ENCODE measurements at places on chromosomes 7 and 10.

GRCh38 chr10:72414642-72415041 is 59.9 kb upstream of the DNAJB12 start:
- no peak for DNase-seq

DNA sequence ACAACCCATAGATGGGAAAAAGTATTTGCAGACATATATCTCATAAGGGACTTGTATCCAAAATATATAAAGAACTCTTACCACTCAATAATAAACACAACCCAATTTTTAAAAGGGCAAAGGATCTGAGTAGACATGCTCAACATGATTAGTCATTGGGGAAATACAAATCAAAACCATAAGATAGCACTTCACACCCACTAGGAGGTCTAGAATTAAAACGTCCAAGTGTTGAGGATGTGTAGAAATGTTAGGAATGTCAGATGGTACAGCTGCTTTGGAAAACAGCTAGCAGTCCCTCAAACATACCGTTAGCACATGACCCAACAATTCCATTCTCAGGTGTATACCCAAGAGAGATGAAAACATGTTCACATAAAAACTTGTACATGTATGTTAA is 8.3 kb downstream of the PSTK start:
- no peak for DNase-seq

DNA sequence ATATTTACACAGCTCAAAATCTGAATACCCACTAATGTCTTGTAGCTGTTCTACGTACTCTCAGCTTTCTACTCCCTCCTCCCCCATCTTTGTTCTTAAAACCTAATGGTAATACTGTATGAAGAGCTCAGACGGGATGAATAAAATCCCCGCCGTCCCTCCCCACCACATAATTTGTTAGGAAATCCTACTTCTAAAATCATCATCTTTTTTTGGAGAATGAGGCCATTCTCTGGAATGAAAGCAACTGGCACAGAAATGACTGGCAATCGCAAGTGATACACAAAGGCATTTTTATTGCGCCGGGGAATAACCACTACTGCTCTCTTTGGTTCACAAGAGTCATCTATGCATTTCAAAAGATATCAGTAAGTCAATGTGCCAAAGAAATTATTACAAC is 27.3 kb downstream of the SLC35B4 start:
- DNase-seq: peak; percentile 48

GRCh38 chr7:55382251-55382650 is 17.1 kb downstream of the LANCL2 start:
- DNase-seq: no peak

- no peak for DNase-seq
Measured at GRCh38 chr10:129090618-129091366, 376.2 kb upstream of the MGMT start.

DNA sequence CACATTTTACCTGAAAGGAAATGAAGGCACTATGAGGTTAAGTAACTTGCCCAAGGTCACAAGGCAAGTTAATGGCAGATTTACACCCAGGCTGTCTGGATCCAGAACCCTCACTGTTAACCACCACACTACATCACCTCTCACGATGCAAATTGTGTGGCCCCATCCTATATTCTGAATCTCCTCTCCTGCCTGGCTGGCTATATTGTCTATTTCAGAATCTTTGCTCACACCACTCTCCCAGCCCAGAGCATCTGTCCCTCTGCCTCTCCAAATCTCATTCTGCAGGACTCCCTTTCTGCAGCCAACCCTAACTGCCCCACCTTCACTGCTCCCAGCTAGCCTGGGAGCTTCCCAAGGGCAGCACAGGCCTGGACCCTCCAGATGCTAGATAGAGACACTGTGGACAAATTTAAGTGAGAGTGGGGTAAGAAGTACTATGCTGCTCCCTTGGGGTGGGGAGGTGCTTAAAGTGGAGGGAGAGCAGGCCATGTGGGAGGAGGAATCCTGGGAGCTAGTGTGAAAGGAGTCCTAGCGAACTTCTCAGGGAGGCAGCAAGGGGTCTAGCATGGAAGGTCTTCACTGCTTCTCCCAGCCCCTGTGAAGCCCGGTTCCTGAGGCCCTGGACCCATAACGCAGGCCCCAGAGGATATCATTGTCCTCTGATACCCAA is 786 bp downstream of the CUEDC2 start:
- peak; percentile 55 for DNase-seq

DNA sequence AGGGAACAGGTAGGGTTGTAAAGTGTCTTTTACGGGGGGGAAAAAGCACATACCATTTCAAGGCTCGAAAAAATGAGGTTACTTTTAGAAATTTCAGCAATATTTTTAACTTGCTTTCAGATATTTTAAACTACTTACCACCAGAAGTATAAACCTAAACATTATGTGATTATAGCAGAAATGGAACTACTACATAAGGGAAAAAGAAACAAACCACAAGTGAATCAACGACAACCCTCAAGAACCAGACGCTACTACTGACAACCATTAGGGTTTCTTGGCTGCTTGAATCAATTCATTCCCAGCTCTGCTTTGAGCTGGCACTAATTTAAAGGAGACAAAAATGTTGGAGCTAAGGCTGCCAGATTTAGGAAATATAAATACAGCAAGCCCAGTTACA is 80.1 kb downstream of the ZFAND4 start:
- no peak for DNase-seq

DNA sequence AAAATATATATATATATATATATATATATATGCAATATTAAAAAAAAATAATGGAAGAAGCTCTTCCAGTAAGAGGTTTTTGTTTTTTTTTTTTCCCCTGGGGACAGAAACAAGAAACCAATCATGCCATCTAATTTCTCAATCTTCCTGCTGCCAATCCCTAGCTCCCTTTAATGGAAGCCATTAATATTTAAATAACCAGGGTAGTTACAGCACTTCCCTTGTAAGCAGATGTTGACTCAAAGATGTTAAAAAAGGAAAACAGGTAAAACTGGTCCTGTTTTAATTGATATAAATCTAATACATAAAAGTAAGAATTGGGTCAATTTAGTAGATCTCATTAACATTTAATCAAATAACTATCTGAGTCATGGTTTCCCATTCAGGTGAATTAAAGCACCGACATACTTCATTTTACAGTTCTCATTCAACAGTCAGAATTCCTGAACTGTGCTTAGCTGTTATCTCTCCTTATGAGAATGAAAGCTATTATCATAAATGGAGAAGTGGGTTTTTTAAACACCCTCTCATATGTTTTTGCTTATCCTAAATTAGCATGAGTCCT is 22.6 kb downstream of the CPVL start:
- no peak for DNase-seq

- DNase-seq: no peak
Measured at GRCh38 chr7:137853053-137853452, 6.3 kb upstream of the DGKI start.

DNA sequence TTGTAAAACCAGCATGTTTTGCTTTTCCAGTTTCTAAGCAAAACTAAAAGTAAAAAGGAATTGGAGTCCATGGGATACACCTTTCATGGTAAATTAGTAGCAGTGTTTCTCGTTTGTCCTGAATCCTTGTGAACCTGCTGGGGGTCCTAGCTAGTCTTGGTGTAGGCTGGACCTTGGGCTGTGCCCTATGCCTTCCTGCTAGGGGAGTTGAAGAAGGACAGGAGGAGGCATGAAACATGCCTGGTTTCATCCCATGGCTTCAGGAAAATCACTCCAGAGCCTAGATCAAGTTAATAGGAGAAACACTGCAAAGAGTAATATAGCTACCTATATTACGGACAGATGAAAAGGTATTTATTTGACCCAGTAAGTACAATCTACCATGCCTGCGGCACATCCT is 41.1 kb upstream of the GDF10 start:
- DNase-seq: no peak

DNA sequence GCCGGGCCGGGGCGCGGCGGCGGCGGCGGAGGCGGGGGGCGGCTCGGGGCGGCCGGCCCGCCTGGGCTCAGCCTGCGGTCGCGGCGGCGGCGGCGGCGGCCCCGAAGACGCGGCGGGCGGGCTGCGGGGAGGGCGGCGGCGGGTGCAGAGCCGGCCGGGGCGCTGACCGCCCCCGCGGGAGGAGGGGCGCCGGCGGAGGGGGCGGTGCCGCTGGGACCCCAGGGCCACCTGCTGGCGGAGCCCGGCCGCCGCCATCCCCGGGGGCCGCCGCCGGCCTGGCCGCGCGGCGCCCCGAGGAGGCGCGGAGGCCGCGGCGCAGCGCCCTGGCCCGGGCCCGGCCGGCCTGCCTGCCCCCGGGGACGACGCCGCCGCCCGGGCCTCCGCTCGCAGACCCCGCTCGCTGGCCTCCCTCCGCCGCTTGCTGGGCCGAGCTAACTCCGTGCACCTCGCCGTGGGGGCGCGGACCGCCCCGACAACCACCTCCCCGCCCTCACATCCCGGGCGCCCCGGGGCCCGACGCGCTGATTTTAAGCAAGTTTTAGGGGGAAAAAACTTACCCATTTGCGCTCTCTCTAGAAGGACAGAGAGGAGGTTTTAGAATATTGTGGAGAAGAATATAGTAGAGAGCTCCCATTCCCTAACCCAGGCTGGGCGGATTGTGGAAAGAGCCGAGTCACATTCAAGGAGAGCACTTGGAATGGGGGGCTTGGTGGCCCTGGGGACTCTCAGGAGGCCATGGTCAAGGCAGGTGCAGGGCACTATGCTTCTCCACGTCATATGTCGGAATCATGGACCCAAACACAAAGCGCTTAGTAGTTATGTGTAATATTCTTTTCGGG is at the start of gene BEND7:
TSS of gene BEND7 (minus strand) at position 140 of the 839 bp plus-strand sequence. CDS start 481 bp downstream, outside the sequence.
- peak; percentile 83 for DNase-seq

Measured in AG20443 (cell line).